ENCODE measurements at places on chromosomes 5 and 9.

GRCh38 chr9:121675969-121676822 lies 24.8 kb downstream of the DAB2IP start:
- no peak for DNase-seq

GRCh38 chr5:38922199-38922598 lies 76.4 kb downstream of the OSMR start:
- peak; percentile 63 for DNase-seq

GRCh38 chr5:159923008-159923407 lies 6.7 kb downstream of the ADRA1B start:
- peak; percentile 7 for DNase-seq

- DNase-seq, result peak; percentile 56
Observed at GRCh38 chr5:143554187-143554717, 150.8 kb upstream of the NR3C1 start.

DNA sequence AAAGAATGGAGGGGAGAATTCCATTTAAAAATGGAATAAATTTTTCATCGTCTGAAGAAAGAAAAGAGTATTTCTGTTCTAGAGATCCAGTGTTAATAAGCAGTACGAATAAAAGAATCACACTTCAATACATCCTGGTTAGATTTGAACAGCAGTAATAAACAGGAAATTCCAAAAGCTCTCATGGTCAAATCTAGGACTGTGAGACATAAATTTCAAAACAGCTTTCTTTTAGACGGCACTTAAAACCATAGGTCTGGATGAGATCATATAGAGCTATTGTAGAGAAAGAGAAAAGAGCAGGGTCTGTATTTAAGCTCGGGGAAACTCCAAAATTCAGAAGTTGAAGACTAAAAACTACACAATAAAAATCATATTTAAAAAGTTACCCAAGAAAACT lies 1006.9 kb upstream of the CTNND2 start:
- DNase-seq, result peak; percentile 44

DNA sequence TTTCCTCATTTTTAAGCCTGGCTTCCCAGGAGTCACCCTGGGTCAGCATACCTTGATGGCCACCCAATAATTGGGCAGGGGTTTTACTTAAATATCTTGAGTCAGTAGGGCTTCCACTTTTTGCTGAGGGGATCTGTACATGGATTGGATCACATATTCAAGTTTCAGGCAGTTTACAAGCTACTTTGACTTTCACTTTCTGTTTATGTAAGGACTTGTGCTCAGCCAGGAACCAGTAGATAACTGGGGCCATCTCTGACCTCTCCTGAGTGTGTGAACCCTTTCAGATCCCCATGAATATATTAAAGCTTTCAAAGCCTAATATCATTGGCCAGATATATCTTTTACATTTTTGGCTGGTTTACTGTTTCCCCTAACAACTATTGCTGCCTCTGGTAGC lies 45.1 kb downstream of the SLCO6A1 start:
- peak; percentile 93 for DNase-seq

- DNase-seq, result no peak
Observed at GRCh38 chr5:114191441-114191840, 170.4 kb upstream of the KCNN2 start.
